ENCODE measurements at places on chromosomes 6 and 20. TPM values are rescaled to one million over a fixed set of nuclear protein-coding genes. Genes with fewer than 3 reads are reported as not detected.

- H3K27ac ChIP-seq, result no peak overlapping the region
- no peaks in the 10 kb centered on the region for H3K36me3 ChIP-seq
- no peak overlapping the region for H3K4me3 ChIP-seq
- H3K27me3 ChIP-seq, result no peaks in the 10 kb centered on the region
- H3K4me1 ChIP-seq, result peaks cover 11% of the 10 kb centered on the region
- DNase-seq, result peak; percentile 54
Measured at GRCh38 chr6:35094183-35094582, 47.0 kb downstream of the TCP11 start.

DNA sequence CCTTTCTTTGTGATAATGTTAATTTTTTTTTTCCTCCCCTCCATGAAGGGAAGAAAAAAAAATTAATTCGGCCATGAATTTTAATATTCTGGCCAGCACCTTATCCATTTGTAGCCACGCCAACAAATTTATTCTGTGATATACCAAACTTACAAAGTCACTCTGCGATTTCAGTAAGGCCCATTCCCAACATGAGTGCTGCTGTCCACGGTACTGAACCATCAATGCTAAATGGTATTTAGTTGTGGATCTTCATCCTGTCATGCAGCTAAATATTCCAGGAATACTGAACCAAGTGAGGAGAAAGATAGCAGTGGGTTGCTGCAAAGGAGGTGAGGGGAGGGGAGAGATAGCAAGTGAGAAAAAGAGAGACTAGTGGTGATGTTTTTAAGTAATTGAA lies 19.5 kb upstream of the RSPH4A start:
- no peaks in the 10 kb centered on the region for H3K4me1 ChIP-seq
- H3K4me3 ChIP-seq, result no peak overlapping the region
- no peaks in the 10 kb centered on the region for H3K27me3 ChIP-seq
- no peak overlapping the region for H3K27ac ChIP-seq

GRCh38 chr20:35994994-35995453 lies 26.6 kb downstream of the CNBD2 start:
- peak; percentile 85 for DNase-seq
- H3K36me3 ChIP-seq, result no peaks in the 10 kb centered on the region
- H3K27me3 ChIP-seq, result peaks cover under 1% of the 10 kb centered on the region
- H3K27ac ChIP-seq, result no peak overlapping the region
- peaks cover 7% of the 10 kb centered on the region for H3K4me1 ChIP-seq

GRCh38 chr6:144989319-144990107 lies 704.4 kb downstream of the UTRN start:
- no peak overlapping the region for H3K4me3 ChIP-seq
- H3K27me3 ChIP-seq, result no peaks in the 10 kb centered on the region
- peak overlapping the region; percentile 14 for H3K27ac ChIP-seq
- DNase-seq, result peak; percentile 8
- peaks cover 5% of the 10 kb centered on the region for H3K4me1 ChIP-seq
- no peaks in the 10 kb centered on the region for H3K36me3 ChIP-seq

- H3K27me3 ChIP-seq, result no peaks in the 10 kb centered on the region
- no peak overlapping the region for H3K4me3 ChIP-seq
- DNase-seq, result peak; percentile 92
- H3K27ac ChIP-seq, result peak overlapping the region; percentile 54
- H3K36me3 ChIP-seq, result peaks cover 18% of the 10 kb centered on the region
- H3K4me1 ChIP-seq, result peaks cover 16% of the 10 kb centered on the region
Measured at GRCh38 chr20:63191400-63191799, 24.5 kb downstream of the YTHDF1 start.

C2 gene
- total RNA-seq, result not detected

- no peak for DNase-seq
- peaks cover 46% of the 10 kb centered on the region for H3K36me3 ChIP-seq
- peak overlapping the region; percentile 39 for H3K4me3 ChIP-seq
- no peaks in the 10 kb centered on the region for H3K27me3 ChIP-seq
Measured at GRCh38 chr6:108654465-108655106, 93.9 kb downstream of the FOXO3 start.

- H3K36me3 ChIP-seq, result no peaks in the 10 kb centered on the region
- peak overlapping the region; percentile 63 for H3K27ac ChIP-seq
- no peak for DNase-seq
- H3K4me3 ChIP-seq, result peak overlapping the region; percentile 85
- no peaks in the 10 kb centered on the region for H3K27me3 ChIP-seq
Measured at GRCh38 chr20:32763202-32764004, 1.2 kb downstream of the DNMT3B start.

DNA sequence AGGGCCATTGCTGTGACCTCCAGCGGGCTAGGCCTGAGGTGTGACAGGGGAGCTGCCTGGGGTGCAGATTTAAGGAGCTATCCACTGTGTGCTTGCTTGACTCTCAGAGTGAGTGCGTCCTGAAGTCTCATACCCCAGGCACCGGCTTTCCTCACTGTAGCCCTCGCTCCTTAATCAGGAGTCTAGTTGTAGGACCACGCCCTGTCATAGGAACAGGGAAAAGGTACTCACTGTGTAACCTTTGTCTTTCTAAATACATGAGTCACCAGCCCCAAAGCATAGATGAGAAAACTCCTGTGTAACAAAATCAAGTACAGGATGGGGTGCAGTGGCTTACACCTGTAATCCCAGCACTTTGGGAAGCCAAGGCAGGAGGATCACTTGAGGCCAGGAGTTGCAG lies 141.7 kb downstream of the TMEM242 start:
- no peak overlapping the region for H3K4me3 ChIP-seq
- H3K27me3 ChIP-seq, result no peaks in the 10 kb centered on the region
- peaks cover 31% of the 10 kb centered on the region for H3K36me3 ChIP-seq
- no peak overlapping the region for H3K27ac ChIP-seq
- peaks cover 14% of the 10 kb centered on the region for H3K4me1 ChIP-seq

NOP56 gene
- 228 TPM for total RNA-seq

PTPRA gene
- 29.3 TPM for total RNA-seq
